KBM-7 (cell line): ENCODE measurements at places on chromosomes 4 and X.

DNA sequence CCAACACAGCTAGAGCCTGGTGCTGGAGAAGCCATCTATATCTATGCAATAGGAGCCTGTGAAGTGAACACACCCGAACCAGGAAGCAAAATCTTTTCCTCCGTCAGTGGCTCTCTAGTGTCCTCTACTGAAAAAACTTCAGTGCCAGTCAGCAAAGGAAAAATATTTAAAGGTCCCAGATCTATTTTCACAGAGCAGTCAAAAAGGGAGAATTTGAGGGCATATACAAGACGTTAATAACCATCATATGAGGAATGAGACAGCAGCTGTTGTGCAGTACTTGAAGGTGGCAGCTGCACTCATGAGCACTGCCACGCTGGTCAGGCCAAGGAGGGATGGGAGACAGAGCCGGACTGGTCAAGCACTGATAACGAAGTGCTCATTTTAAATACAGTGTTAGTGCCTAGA is 14.4 kb downstream of the MCUB start:
- peak; percentile 54 for DNase-seq

DNA sequence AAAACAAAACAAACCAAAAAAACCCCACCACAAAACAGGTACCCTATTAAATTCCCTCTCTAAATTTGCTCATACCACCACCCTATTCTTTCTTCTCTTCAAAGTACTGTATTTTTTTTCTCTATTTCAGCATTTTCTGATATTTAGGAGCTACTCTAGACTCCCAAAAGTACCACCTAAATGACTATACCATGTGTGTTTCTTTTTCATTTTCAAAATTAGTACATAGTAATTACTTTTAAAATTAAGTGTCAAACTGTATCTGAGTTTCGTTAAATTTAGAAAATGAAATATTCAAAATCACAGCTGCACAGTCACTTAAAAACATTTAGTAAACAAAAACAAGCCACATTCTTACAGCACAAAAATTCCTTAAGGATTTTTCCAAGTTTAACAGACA is 161.7 kb downstream of the FBXW7 start:
- DNase-seq = no peak

DNA sequence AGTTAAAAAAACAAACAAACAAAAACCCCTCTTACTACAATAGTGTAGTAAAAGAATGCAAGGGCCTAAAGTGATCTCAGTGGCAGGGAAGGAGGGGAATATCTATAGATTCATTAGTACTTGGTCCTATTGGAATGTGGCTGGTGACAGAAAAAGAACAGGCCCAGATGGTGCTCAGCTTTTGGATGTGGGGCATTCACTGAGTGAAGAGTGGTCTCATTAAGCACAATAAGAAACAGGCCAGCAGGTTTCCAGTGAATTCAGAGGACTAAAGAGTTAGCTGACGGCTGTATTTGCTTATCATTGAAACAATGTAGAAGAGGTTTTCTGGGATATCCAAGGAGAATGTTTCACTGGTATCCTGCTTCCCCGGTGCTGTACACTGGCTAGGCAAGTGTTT is 243.8 kb upstream of the HHIP start:
- DNase-seq = no peak

DNA sequence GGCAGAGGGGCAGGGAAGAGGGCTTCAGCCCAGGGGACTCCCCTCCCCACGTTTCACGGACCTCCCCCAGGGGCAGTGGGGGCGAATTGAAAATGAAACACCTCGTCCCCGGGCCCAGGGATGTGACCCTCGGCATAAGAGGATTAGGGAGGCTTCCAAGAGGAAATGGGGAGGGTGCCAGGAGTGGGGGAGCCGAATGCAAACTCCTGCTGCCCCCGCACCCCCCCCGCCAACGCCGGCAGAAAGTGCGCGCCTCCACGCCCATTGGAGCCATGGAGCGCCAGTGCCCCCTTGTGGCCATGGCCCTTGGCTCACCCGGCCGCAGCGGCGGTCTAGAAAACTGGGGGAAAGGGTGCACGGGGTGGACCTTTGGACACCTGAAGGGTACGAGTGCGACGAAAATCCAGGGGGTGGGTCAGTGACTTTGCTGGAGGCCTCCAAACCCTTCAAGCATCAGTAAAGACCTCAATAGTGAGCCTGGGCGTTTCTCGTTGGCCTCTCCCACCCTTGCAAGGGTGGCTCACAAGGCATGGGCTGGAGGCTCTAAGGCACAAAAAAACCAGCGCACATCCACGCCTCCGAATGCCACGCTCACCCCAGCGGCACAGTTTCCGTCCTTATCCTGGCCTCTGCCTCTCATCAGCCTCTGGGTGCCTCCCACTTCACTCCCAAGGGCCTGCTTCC is 120.8 kb upstream of the PJA1 start:
- DNase-seq = peak; percentile 46

GRCh38 chr4:168154546-168155277 is 62.4 kb downstream of the ANXA10 start:
- DNase-seq = peak; percentile 18

DNA sequence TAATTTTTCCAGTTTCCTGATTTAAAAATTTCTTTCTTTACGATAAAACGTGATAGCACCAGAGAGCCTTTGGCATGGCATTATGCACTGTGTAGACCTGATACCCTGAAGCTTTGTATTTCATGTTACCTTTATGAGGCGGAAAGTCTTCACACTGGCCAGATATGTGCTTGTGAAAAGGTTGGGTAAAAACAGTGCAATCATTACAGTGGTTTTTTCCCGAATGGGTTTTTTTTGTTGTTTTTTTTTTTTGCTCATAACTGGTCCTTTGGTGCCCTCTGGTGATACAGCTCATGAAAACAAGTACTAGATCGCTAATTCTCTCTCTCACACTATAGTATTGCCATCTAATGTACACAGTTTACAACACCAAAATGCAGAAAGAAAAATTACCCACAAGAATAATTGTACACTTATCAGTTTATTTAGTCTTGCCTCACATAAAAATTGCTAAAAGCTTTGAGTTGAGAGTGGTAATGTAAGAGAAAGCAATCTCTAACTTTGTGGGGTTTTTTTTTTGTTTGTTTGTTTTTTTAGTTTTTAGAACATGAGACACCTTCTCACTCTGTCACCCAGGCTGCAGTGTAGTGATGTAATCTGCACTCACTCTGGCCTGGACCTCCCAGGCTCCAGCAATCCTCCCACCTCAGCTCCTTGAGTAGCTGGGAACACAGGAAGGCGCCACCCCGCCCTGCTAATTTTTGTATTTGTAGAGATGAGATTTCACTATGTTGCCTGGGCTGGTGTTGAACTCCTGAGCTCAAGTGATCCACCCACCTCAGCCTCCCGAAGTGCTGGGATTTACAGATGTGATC is 21.3 kb downstream of the SPCS3 start:
- DNase-seq = peak; percentile 77

- DNase-seq = no peak
These were observed 4.7 kb downstream of the NKX1-1 start for GRCh38 chr4:1401409-1402020.

GRCh38 chr4:751676-752075 is 46.0 kb downstream of the PCGF3 start:
- DNase-seq = no peak

DNA sequence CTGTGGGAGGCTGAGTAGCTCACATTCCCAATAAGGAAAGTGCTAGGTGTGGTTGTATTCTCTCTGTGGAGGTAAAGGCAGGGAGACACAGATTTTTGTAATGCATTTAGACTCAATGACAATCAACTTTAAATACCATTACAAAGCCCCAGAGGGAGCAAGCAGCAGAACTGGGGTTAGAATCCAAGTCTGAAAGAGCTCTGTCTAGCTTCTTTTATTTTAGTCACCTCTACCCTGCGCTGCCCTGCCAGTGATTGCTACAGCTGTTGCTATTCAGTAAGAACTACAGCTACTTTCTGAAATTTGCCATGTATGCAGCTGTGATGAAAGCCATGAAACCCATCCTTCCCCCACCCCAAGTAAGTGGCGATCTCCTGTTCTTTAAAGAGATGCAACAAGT is 22.5 kb downstream of the SLC39A8 start:
- DNase-seq = no peak

- DNase-seq = no peak
These were observed 6.6 kb downstream of the TIMM17B start for GRCh38 chrX:48890934-48891401.

DNA sequence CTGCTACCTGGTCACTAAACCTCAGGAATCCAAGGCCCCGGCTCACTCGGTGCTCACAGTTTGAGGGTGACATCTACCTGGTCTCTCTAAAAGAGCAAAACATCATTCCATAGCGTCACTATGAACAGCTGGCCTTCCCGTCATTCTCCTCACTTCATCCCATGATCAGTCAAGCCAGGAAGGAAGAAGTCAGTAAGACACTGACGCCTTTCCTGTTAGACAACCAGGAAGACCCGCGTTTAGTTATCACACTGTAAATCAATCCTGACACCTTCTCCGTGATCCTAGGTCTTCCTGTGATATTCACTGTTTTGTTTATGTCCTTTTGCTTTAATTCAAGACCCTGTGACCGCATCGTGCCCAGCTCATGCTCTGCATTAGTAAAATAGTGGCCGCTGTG is 31.6 kb upstream of the CDKN2AIP start:
- no peak for DNase-seq

GRCh38 chrX:54494989-54495813 is 833 bp downstream of the FGD1 start:
- peak; percentile 41 for DNase-seq

DNA sequence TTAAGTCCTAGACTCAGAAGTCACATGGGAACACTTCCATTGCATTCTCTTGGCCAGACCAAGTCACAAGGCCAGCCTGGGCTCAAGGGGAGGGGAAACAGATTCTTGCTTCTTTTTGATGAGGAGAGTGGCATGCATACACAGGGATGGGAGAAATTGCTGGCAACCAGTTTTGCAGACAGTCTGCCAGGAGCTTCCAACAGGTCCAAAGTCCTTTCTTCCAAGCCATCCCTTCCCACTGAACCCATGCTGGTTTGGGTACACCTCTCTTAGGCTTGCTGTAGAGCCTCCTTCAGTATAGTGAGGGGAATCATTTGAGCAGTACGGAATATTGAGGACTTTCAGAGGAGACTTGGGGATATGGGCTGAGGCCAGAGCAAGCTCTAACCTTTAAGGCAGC is 267.8 kb downstream of the BCOR start:
- no peak for DNase-seq

- DNase-seq = peak; percentile 37
These were observed 3.7 kb upstream of the MAEA start for GRCh38 chr4:1285790-1286553.

GRCh38 chrX:39260965-39261364 is 459.7 kb downstream of the MID1IP1 start:
- DNase-seq = no peak

DNA sequence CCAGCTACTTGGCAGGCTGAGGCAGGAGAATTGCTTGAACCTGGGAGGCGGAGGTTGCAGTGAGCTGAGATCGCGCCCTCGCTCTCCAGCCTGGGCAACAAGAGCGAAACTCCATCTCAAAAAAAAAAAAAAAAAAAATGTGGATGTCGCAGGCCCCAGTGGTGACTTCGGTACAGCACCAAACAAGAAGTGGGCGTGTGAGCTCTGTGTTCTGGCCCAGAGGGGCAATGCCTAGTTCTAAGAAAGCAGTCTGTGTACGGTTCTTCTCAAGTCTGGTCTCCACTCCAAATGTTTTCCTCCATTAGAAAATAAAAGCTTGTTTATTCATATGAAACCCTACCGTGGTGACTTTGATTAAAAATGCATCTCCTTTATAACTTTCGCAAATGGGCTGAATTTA is 92.0 kb upstream of the DDX3X start:
- no peak for DNase-seq

GRCh38 chr4:164768516-164768915 is 14.6 kb downstream of the SMIM31 start:
- DNase-seq = no peak

GRCh38 chrX:100263650-100264049 is 146.4 kb downstream of the PCDH19 start:
- DNase-seq = no peak

DNA sequence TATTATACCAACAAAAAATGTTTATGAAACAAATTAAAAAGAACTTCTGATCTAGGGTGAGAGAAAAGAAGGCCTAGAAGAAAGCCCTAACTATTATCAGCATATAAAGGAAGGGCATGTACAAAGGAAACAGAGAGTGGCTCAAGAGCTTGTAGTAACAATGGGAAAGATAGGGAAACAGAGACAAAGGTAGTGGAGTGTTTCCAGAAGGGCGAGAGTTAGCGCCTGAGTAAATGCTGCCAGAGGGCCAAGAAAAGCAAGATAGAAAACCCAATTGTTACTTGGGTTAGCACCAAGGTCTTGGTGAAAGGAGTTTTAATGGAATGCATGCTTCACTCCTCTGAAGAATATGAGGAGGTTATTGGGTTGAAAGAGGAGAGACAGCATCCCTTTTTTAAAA is 16.5 kb upstream of the MSL3 start:
- DNase-seq = no peak

- peak; percentile 43 for DNase-seq
These were observed 807 bp downstream of the PGRMC1 start for GRCh38 chrX:119236623-119237561.

GRCh38 chrX:102155806-102156179 is at the start of gene BEX5:
Gene BEX5, minus strand, starts transcription at chrX:102155977. Its CDS starts 1,712 bp downstream, at chrX:102154265.
- DNase-seq = peak; percentile 81

GRCh38 chr4:116016201-116016600 is 902.8 kb upstream of the NDST4 start:
- peak; percentile 78 for DNase-seq

DNA sequence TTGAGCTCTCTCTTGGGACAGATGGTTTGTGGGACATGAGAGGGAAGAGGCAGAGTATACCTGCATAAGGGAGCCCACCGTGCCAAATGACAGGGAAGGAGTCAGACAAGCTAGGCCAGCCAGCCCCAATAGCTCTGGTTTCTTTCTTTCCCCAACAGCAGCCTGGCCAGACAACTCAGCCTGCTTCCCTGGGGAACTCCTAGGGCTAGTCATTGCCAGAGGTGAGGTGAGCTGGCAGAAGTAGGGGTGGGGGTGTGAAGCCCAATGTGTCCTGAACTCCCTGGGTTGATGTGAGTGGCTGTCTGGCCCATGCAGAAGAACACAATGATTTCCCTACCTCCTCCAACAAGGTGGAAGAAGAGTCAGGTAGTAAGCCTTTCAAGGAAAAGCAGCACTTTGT is 135.5 kb downstream of the AMMECR1 start:
- no peak for DNase-seq

GRCh38 chr4:89906777-89907521 is 12.3 kb downstream of the MMRN1 start:
- DNase-seq = no peak

DNA sequence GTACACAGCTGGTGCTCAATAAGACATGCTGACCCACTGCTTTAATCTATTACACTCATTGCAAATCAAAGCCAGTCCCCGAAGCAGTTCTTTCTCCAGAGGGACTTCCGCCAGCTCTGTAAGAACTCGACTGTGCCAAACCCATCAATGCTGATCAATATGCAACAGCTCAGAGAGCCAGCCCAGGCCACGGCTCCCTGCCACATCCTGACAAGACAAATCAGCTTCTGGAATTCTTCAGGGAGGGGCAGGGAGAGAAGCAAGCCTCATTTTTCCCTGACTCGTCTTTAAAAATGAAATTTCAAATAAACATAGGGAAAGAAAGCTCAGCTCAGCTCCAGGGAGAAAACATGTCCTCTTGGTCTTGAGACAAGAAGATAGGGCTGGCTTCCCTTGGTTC is 5.3 kb upstream of the ADRA2C start:
- no peak for DNase-seq
